Fibroblast of mammary gland (primary cell): ENCODE measurements at places on chromosomes 16 and 17.

- DNase-seq = no peak
Measured at GRCh38 chr17:28177351-28177750, 134.9 kb downstream of the NLK start.

DNA sequence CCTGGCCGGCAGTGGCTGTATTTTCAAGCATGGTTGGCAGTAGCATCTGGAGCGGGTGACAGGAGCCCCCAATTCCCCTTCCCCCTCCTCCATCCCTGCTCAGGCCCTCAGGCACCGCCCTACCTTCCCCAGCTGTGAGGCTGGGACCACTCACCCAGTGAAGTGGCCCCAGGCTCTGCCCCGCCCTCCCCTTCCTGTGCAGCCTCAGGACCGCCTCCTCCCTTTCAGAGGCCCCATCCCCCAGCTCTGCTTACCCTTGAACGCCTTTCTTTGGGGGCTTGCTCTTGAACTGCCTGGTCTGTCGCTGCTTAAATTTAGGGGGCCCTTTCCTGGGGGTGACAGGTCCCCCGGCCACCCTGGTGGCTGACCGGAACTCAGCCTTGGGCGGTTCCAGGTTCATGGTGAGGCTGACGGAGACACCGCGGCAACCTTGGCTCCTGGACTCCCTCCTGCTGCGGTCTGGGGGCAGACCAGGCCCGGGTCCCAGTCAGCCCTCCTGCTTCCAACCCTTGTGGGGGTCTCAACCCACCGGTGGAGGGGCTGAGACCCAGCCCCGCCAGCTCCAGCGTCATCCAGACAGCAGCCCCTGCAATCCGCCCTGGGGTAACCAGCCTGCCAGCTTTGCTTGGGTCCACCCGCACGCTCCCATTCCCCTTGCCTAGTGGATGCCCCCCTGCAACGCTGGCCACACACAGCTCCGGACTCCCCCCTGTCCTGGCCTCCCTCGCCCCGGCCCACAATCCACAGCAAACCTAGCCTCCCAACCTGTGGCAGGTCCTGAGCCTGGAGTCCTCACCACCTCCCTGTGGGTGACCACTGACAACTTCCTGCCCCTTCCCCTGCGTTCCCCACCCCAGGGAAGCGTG, 3.2 kb downstream of the PDE6G start:
- no peak for DNase-seq

- no peak for DNase-seq
Measured at GRCh38 chr17:48244121-48244711, 136.7 kb downstream of the SNX11 start.

GRCh38 chr16:65195998-65196397, 74.1 kb upstream of the CDH11 start:
- no peak for DNase-seq

GRCh38 chr17:65785109-65785508, 223.7 kb upstream of the AXIN2 start:
- peak; percentile 97 for DNase-seq

- DNase-seq = no peak
Measured at GRCh38 chr16:47991491-47991890, 164.3 kb downstream of the ABCC12 start.

GRCh38 chr17:20171741-20172365, 162.7 kb downstream of the SPECC1 start:
- DNase-seq = no peak
